ENCODE measurements at places on chromosomes 13 and 19.

DNA sequence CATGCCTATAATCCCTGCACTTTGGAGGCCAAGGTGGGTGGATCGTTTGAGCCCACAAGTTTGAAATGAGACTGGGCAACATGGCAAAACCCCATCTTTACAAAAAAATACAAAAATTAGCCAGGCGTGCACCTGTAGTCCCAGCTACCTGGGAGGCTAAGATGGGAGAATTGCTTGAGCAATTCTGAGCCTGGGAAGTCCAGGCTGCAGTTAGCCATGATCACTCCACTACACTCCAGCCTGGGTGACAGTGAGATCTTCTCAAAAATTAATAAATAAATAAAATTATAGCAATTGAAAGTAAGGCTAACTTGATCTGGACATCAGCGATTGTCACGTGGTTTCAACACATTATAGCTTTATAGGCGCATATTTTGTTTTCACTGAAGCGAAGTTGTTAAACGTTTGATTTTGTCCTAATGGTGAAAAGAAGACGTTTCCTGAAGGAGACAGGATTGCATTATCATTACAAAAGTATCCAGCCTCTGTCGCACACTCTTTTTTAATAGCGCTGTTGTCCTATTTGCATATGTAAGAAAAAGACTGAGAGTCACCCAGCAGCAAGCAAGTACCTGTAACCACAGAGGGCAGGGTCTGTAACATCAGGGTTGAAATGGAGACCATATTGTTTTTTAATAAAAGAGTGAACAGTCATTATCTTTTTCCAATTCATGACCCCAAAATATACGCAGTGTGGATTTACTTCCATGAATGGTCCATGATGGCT is 335.7 kb downstream of the DCT start:
- no peak for DNase-seq

GRCh38 chr13:44894001-44894770 is 95.1 kb downstream of the NUFIP1 start:
- no peak for DNase-seq

DNA sequence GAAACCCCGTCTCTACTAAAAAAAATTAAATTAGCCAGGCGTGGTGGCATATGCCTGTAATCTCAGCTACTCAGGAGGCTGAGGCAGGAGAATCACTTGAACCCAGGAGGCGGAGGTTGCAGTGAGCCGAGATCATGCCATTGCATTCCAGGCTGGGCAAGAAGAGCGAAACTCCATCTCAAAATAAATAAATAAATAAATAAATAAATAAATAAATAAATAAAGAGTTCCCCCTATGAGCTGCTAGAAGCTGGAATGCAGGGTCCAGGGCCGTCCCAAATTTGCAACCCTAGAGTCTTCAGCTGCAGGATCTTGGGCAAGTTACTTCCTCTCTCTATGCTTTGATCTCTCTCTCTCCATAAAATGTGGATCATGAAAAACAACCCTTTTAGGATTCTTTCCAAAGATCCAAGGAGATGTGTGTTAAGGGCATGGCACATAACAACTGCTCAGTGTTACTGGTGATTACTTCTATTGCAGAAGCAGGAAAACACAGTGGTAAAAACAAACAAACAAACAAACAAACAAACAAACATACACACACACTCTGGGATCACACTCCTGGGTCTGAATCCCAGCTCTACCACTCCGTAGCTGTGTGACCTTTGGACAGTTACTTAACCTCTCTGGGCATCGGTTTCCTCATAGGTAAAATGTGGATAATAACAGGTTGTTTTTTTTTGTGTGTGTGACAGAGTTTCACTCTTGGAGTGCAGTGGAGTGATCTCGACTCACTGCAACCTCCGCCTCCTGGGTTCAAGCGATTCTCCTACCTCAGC is 78.8 kb downstream of the CACNA1A start:
- no peak for DNase-seq

GRCh38 chr19:51664997-51665396 is 18.4 kb upstream of the SIGLEC14 start:
- DNase-seq: peak; percentile 38

DNA sequence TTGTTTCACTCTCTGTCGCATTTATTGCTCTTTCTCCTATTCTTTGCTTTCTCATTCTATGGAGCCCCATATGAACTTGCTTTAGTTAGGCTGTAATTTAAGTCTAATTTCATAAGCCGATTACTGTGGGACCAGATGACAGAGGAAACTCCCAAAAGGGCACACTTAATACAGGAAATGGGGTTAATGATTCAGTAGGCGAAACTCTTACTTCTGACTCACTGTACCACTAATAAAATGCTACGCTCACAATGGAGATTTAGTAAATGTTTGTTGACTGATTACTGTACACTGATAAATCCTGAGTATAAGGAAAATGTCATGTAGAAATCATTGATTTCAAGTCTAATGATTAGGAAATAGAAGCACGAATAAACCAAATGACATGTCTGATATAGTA is 276.4 kb downstream of the KLF5 start:
- peak; percentile 69 for DNase-seq

DNA sequence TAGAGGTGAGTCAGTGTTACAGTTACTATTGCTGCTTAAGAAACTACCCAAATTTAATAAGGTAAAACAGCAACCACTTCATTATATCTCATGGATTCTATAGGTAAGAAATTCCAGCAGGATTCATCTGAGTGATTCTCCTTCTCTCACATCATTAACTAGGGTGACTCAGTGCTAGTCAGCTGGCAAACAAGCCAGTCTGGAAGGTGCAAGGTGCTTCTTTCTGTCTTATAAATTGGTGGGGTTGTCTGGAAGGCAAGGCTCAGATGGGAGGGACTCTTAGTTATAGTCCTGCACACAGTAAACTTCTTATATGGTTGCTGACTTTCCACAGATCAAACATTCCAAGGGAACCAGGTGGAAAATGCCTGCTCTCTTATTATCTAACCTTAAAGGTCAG is 484.5 kb downstream of the GPC5 start:
- no peak for DNase-seq

DNA sequence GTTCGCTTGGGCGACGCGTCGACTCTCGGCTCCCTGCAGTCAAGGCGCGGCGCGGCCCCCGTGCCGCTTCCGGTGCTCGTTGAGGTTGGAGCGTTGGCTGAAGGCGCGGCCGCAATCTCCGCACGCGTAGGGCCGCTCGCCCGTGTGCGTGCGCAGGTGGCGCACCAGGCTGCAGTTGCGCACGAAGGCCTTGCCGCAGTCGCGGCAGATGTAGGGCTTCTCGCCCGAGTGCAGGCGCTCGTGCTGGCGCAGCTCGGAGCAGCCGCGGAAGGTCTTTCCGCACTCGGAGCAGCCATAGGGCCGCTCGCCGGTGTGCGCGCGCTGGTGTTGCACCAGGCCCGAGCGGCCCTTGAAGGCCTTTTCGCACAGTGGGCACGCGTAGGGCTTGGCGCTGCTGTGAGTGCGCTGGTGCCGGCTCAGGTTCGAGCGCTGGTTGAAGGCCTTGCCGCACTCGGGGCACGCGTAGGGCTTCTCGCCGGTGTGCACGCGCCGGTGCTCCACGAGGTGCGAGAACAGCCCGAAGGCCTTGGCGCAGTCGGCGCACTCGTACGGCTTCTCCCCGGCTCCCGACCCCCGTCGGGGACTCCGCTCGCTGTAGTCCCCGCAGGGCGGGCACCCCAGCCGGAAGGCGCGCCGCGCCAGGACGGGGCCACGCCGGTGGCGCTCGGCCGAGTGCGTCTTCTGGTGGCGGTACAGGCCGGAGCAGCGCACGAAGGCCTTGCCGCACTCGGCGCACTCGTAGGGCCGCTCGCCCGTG is 5.3 kb upstream of the ZNF497 start:
- DNase-seq: no peak
